B cell (primary cell): ENCODE measurements at places on chromosomes 5 and 9.

DNA sequence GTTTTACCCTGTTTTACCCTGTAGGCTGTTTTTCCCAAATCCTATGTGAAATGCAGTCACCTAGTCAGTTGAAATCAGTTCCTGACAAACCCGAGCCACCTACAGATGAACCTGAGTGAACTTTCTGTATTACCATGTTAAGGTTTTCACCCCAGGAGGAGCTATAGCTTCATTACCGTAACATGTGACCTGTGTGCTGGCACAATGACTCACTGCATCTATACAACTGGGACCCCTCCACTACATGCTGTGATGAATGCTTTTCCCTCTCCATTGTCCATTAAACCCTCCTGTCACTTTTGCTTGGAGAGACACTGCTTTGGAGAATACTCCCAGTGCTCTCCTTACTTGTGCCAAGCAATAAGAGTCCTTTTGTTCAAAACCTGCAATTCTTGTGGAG, 1974.8 kb downstream of the EFNA5 start:
- no peak for DNase-seq

- DNase-seq: no peak
Observed at GRCh38 chr5:6405591-6405990, 27.2 kb upstream of the MED10 start.

GRCh38 chr9:95435074-95435728, 81.6 kb downstream of the PTCH1 start:
- no peak for DNase-seq

DNA sequence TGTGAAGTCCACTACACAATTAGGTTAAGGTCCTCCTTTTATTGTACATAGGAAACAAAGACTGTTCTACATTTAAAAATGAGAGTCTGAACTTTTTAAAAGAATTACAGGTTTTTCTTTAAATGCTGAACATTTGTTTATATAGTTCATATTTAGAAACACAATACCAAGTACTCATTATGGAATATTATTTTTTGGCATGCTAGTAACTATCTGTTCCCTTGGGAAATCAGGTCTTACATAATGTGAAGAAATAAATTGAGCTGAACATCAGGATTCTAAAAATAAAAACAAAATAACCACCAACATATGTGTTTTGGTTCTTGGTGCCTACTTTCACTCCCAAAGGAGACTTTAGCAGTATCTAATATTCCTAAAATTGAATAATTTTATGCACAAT, 230.5 kb upstream of the IZUMO3 start:
- no peak for DNase-seq

GRCh38 chr9:97438257-97438656, 26.4 kb downstream of the TDRD7 start:
- no peak for DNase-seq

- DNase-seq: no peak
Observed at GRCh38 chr9:75938946-75939345, 48.5 kb downstream of the PCSK5 start.

- DNase-seq: peak; percentile 19
Observed at GRCh38 chr5:50717651-50718050, 51.2 kb downstream of the PARP8 start.

- no peak for DNase-seq
Observed at GRCh38 chr5:32842813-32843530, 131.9 kb downstream of the NPR3 start.

DNA sequence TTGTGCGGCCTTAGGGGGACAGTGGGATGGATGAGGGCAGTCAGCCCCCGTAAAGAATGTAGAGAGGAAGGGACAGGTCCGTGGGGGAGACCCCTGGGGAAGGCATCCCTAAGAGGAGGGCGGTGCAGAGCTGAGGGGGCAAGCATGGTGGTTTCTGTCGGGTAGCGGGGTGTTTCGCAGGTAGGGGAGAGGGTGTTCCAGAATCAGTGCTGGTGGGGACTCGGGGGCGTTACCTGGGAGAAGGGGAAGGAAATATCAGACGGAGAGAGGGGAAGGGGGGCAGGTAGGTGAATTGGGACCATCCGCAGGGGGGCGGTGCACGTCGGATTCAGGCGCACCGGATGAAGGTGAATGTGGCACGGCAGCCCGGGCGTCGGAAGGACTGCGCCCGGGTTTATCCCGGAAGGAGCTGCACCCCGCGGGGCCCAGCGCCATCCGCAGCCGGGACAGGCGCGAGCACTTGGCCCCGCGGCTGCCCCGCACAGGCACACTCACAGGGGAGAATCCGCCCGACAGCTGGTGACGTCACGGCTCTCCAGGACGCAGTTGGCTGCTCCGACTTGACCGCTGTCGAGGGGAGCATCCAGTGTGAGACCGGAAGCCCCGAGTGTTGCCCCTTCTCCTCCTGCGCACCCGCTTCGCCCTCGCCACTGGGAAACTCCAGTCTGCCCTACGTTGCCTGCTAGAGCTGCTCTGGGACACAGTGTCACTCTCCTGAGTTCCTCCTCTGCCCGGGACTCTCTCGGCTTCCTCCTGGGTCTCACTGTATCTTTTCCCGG, 1.3 kb downstream of the CD72 start:
- peak; percentile 82 for DNase-seq

GRCh38 chr5:158933494-158934318, 166.0 kb downstream of the EBF1 start:
- no peak for DNase-seq

GRCh38 chr5:141186897-141187512, at the start of gene PCDHB9:
PCDHB9 (plus strand) TSS chr5:141187161; CDS start chr5:141187319, 158 bp downstream.
- peak; percentile 19 for DNase-seq

DNA sequence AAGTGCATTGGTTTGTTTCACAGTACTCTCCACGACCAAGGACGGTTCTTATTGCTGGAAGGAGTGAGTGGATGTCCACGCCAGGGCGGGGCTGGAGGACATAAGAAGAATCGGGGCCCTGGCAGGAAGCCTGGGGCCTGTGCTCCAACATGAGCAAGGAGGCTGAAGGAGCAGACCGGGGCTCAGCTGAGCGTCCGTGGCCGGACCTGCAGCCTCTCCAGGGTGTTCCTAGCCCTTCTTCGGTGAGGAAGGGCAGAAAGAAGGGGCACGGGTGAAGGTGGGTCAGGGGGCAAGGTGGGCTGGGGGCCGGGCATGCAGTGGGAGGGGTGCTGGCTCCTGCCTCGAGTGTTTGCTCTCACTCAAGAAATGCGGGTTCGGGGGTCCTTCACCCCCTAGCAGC, 18.1 kb downstream of the FAM78A start:
- no peak for DNase-seq

DNA sequence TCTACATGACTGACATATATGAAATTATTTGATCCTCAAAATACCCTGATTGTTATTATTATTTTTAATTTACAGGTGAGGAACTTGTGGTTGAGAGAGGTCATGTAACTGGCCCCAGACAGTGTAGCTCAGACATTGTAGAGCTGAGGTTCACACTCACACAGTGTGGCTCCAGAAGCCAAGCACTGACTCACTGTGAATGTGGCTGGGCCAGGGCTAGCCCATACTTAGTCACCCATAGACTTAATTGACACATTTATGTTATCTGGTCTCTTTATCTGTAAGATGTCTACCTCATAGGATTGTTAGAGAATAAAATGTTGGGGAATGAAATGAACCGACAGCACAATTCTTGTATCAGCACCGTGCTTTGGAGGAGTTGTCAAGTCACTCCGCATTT, 24.9 kb upstream of the CCDC112 start:
- DNase-seq: no peak

GRCh38 chr5:155116456-155117251, 103.1 kb downstream of the KIF4B start:
- no peak for DNase-seq

DNA sequence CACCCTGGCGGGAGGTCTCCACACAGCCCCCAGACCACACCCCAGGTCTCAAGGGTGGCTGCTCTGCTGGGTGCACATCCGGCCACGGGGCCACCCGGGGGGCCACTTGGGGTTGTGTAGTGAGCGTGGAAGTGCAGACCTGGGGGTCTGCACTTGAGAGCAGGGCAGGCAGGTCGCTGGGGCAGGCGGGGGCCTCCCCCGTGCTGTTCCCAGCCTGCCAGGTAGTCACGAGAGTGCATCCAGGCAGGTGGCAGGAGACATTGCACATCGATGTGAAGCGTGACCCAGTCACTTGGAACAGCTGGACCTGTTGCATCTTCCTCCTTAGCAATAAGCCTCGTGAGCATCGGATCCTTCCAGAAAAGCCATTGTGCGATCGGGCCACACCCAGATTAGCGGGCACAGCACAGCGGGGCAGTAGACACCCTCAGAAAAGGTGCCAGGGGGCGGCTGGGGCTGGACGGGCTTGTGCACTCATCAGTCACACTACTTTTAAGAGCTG, 4.8 kb upstream of the ENTPD8 start:
- DNase-seq: no peak

GRCh38 chr5:8633696-8634095, 764.7 kb downstream of the MTRR start:
- no peak for DNase-seq

- DNase-seq: no peak
Observed at GRCh38 chr5:109177782-109178181, 232.0 kb downstream of the PJA2 start.

DNA sequence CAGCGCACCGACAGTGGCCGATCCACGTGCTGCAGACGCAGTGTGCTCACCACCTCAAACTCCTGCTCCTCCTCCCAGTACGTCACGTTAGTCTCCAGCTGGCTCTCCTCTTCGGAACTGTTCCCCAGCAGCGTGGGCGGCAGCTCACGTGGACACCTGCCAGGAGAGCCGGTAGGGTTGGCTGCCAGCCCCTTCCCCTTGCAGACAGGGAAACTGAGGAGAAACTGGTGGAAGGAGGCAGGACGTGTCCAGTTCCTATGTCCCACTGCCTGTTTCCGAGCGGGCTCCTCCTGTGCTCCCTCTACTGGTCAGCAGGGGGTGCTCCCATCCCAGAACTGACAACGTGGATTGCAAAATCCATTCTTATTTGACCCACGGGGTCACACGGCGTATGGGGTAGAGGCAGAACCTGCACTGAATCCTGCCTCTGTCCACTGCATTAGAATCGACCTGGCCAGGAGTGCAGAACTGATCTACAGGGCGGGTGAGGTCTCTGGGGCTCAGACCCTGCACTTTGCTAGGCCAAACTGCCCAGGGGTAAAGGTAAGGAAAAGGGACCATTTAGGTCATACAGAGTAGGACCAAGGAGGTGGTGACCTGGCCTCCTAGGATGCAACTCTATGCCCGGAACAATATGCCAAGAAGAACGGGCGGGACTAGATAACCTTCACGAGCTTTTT, 25.7 kb downstream of the PDGFRB start:
- DNase-seq: peak; percentile 58

DNA sequence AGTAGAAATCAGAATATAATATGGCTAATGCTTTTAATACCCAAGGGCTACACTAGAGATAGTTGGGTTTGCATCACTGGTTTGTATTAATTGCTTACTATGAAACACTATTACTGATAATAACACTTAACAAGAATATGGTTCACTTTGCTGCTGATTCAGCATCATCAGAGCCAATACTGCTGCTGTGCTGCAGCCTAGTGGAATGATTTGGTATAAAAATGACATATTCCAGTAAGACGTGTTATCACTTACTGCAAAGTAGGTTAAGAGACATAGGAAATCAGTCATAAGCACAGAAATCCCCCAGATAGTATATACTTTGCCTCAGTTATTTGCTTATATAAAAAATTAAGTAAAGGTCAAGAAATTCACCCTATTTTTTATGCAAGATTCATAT, 2.8 kb downstream of the CDH10 start:
- no peak for DNase-seq

DNA sequence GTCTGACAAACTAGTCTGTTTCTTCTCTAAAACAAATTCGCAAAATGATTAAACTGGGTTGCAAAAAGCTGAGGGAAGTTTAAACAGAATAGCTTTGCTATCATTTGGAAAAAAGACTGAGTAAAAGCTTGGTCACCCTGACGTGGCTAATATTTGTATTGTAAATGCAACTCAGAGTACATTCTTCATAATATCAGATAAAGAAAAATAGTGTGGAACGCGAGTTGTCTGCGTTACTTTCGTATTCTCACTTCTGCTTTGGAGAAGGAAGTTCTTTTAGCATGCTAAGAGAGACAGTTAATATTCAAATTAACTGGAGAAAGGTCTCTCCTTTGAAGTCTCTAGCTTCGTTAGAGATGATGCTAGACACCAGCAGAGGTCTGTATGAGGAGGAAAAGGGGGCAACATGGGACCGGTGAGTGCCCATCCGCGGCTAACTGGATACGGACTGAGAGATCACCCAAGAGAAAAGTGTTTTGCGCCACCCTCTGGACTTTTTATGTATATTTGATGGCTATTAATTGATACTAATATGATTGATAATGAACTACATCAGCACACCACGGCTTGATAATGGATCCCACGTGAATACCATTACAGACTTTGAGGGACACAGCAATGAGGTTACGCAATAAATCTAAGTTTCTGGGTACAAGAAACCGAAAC, 2.9 kb upstream of the CNTRL start:
- DNase-seq: peak; percentile 79

DNA sequence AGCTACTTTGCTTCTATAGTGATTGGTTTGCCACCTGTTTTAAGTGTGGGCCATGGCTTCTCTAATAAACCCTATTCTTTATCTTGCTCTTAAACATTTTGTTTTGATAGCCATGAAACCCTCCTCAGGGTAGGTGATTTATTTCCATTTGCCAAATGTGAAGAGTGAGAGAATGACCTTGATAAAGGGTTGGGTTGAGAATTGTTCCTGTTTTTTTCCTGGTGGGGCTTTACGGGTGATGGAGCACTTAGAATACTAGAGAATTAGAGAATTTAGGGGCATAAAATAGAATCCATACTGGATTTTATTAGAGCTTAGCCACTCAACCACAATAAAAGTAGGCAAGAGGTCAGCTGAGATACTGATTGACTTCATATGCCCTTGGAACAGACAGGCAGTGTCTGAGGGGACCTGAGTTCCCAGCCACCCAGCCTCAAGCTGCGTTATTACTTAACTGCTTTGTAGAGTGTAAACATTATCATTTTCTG, 68.9 kb downstream of the COMMD10 start:
- DNase-seq: no peak

GRCh38 chr9:114412048-114412683, 24.4 kb upstream of the AKNA start:
- DNase-seq: no peak

- DNase-seq: no peak
Observed at GRCh38 chr9:124618476-124618875, 111.3 kb upstream of the NR5A1 start.

- DNase-seq: no peak
Observed at GRCh38 chr5:94690778-94691177, 72.3 kb downstream of the SLF1 start.

GRCh38 chr5:148847456-148847855, 21.0 kb downstream of the ADRB2 start:
- DNase-seq: no peak

GRCh38 chr5:96340357-96340756, 92.7 kb downstream of the PCSK1 start:
- DNase-seq: no peak
